HCT116 (cell line): ENCODE measurements at places on chromosomes 13 and 19. TPM values are rescaled to one million over a fixed set of nuclear protein-coding genes. Genes with fewer than 3 reads are reported as not detected.

Gene ZNF724
- total RNA-seq: 7.1 TPM

Gene PLIN4
- 2.3 TPM for total RNA-seq

Gene ZNF563
- not detected for total RNA-seq

Gene SIX5
- total RNA-seq: 18.3 TPM

Gene F2RL3
- 0.10 TPM for total RNA-seq

Gene CCL25
- total RNA-seq: not detected

Gene FCGBP
- 5.7 TPM for total RNA-seq

Gene IQCN
- total RNA-seq: 4.8 TPM

Gene SIN3B
- 59.9 TPM for total RNA-seq

Gene HCST
- 1.2 TPM for total RNA-seq
